Activated gamma-delta T cell treated with anti-CD3 and anti-CD28 coated beads, Interleukin-2, amount 50 U/mL, for 16 hours (primary cell): ENCODE measurements at places on chromosomes 3 and 15.

DNA sequence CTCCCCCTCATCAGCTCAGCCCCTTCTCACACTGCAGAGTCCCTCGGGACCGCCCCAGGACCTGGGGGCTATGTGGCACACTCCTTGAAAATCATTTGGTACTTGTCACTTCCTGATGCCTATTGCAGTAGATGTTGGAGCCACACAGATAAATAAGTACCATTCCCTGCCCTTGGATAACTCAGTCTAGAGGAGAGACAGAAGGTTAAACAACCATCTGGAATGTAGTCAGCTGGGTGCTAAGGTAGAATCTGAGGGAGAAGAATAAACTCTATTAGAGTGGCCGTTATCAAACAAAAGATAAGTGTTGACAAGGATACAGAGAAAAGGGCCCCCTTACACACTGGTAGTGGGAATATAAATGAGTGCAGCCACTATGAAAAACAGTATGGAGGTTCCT lies 112.3 kb upstream of the NR2E3 start:
- DNase-seq: no peak

GRCh38 chr3:107239703-107240102 lies 137.5 kb upstream of the CCDC54 start:
- no peak for DNase-seq

DNA sequence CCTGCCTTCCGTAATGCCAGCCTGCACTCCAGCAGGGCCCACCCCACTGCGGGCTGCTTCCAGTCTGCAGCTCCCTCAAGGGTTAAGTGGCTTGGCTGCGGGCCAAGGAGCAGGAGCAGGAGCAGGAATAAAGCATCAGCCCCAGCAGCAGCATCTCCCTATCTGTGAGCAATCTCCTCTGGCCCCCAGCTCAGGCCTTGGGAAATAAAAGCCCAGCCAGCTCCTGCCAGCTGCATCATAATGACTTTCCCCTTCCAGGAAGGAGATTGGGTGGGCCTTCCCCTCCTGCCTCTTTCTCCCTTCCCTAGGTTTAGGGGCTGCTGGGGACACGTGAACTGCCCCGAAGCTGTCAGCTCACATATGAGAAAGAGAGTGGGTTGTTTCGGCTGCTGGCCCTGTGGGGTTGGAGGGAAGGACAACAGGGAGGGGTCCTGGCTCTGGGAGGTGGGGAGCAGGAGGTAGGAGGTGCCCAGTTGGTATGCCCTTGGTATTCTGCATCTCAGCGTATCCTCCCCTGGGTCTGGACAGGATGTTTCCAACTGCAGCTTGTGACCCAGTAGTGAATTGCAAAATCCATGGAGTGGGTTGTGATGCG lies 34.6 kb upstream of the FGD5 start:
- DNase-seq: no peak

DNA sequence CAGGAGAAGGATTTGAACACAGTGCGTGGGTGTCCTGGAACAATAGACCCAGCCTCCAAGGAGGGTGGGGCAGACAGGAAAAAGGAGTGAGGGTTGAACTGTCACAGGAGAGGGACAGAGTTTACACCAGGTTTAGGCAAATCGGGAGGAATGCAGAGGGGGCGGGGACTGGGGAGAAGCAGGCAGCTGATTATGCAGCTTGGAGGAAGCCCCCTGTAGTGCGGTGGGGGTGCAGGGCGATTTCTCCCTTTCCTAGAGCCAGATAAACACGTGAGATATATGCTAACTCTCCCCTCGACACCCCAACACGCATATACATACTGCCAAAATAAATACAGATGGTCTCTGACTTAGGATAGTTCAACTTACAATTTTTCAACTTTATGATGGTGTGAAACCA lies 108.6 kb upstream of the PRR20G start:
- no peak for DNase-seq

DNA sequence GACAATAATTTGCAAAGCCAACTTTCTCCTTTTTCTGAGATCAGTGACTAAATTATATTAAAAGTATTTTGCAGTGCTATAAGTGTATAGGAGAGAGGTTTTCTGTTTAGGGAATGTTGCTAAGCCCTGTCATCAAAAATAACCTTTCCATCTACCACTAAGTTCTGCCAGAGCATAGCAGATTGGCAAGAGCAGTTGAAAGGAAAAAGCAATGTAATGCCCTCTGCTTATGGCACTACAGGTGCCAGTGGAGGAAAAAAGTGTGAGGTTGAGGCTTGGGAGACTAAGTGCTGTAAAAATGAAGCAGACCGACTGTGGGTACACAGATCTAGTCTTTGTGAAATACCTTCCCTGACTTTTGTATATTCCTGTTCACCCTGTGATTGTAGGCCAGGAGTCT lies 11.5 kb downstream of the FILIP1L start:
- DNase-seq: no peak

GRCh38 chr15:68791431-68792283 lies 29.0 kb downstream of the ANP32A start:
- peak; percentile 64 for DNase-seq

- no peak for DNase-seq
These were observed 727.1 kb downstream of the ROBO1 start for GRCh38 chr3:79040701-79041100.

- no peak for DNase-seq
These were observed 241.1 kb upstream of the ICE2 start for GRCh38 chr15:60720086-60720485.

DNA sequence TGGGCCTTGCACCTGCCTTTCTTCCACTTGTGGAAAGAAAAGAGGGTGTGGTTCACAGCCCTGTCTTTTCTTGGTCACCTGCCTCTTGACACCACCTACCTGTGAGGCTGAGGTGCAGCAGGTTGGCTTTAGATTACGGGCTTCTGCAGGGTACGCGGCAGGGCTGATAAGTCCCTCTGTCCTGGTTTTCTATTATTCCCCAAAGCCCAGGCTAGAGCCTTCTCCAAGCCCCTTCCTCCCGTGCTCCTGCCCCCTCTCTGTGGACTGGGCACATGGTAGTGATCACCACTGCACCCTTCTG lies 44.8 kb upstream of the HACD2 start:
- DNase-seq: no peak

DNA sequence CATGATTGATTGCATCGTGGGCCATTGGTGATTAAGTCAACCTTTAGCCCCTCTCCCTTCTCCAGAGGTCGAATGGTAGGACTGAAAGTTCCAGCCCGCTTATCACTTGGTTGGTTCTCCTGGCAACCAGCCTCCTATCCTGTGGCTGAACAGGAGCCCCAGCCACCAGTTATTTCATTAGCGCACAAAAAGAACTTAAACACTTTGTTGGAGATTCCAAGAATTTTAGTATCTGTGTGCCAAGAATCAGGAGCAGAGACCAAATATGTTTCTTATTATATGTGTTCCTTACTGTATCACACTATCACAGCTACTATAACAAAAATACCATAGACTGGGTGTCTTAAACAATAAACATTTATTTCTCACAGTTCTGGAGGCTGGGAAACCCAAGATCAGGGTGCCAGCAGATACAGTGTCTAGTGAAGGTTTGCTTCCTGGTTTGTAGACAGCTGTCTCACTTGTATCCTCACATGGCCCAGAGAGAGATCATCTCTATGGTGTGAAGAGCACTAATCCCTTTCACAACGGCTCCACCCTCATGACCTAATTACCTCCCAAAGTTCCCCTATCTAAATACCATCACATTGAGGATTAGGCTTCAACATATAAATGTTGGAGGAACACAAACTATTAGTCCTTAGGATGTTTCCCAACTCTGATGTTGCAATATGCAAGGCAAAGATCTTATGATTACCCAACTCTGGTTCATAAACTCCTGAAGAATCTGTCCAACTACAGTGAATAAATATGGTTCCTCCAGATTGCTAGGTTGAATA lies 30.5 kb upstream of the APH1B start:
- no peak for DNase-seq

- DNase-seq: no peak
These were observed 413.9 kb upstream of the C2CD4B start for GRCh38 chr15:62578960-62579359.
